ENCODE measurements at places on chromosomes 3 and 15.

DNA sequence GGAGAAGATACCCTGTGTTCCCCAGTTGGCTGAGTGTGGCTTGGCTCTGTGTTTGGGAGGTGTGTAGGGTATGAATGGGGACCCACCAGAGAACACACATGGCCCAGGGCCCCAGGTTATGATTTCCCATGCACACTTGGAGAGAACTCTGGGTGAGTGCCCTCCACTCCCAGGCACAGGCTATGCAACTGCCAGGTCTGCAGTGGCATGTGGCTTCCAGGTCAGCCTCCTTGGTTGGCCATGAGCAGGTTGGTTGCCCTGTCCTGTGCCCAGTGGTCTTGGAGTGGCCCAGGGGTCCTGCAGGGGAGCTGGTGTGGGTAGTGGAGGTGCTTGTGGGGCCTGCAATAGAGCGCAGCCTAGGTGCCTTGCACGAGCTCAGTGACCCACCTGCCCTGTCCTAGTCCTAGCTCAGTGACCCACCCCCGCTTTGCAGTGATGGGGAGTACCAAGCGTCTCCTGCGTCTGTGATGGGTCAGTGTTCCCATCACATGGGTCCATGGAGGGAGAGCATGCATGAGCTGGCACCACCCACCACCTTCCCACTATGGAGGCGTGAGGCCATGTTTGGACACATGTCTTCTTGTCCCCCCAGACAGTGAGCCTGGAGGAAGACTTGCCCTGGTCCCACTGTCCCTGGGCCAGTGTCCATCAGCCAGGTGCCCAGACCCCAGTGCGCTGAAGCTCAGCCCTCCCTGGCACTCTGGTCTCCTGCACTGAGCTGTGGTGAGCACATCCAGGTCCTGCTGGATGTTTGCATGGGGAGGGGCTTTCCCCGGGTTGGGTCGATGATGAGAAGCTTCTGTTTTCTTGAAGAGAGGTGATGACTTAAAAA lies 217.3 kb downstream of the SNRPN start:
- no peak for DNase-seq

- no peak for DNase-seq
These were observed 19.2 kb downstream of the FOXP1 start for GRCh38 chr3:71564361-71564760.

- DNase-seq = no peak
These were observed 800.7 kb downstream of the NAALADL2 start for GRCh38 chr3:175659670-175660350.

GRCh38 chr15:82846621-82847020 lies 37.2 kb downstream of the WHAMM start:
- no peak for DNase-seq

DNA sequence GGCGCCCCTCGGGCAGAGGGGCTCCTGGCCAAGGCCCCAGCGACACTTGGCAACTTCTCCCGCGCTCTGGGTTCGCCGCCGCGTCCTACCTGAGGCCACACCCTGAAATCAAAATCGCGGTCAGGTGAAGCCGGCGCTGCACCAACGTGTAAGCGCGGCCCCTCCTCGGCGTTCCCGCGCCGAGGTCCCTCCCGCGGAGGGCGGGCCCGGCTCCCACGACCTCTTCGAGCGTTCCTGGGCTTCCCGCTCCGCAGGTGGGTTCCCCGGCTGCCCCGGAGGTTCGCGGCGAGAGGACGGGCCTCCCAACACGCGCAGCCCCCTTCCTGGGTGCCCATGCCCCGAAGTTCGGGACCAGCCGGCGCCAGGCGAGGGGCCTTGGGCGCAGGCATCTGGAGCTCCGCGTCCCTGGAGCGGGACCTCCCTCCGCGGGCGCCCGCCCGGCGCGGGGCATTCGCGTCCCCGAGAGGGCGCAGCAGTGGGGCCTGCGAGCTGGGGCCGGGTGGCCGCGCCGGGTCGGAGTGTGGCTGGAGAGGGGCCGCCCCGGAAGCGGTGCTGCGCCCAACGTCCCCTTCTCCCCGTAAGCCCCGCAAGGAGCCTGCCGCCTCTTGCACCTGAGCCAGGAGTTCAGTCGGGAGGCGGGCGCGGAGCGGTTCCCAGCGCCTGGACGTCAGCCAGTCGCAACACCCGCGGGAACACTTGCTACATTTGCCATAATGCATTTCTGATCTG lies 13.7 kb downstream of the PAK6 start:
- no peak for DNase-seq

DNA sequence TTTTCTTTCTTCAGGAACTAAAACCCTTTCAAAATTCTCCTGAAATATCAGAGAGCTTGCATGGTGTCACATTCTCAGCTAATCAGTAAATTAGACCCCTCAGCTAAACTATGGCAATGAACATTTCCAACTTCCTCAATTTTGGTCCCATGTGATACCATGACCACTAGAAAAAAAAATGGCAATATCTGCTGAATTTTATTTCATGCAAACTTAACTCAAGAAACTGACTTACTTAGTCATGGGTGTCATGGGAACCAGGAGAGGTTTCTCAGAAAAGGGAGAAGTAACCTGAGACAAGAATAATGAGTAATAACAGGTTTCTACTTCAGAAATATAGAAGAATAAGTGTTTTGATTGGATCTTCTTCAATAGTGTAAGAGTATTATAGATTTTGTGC lies 784.6 kb upstream of the ALCAM start:
- no peak for DNase-seq

DNA sequence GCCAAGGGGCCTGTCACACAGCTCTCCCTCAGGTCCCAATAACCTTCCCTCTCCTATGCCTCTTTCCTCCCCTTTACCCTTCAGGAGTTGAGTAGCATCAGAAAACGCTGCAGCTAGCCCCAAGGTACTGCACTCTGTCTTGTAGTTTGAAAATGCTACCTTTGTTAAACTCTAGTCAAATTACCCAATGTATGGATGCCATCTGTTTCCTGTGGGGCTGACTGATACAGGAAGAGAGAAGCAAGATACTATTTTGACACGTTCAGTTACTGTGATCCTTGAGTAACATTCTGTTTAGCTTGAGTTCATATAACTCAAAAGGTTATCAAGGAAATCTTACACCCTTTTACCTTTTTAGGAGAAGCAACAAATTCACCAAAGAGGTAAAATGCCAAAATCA lies 493.1 kb downstream of the FHIT start:
- DNase-seq = no peak

- DNase-seq = no peak
These were observed 292.0 kb upstream of the CCDC54 start for GRCh38 chr3:107085261-107085660.

DNA sequence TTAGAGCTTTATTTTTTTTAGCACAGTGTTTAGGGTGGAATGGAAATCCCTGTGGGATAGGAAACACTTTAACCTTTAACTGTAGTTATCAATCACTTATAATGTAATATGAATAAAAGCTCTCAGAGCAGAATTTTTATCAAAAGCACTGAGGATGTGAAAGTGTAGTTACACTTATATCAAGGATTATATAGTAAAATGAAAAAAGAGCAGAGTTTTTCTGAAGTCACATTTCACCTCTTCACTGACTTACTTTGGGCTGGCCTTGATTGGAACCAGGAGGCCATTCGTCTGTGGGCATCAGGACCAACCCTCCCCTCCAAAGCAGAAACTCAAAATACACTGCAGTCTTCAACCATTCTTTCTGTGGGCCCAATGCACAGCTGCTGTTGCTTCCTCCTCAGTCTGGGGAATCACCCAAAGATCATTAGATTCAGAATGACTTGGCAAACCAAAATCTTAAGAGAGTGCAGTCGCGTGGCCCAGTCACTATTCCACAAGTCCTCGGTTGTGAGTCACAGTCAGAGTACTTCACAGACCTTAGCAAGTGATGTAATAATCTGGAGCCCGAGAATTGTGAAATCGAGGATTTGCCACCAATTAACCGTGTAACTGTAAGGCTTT lies 132.6 kb upstream of the COL8A1 start:
- DNase-seq = no peak

DNA sequence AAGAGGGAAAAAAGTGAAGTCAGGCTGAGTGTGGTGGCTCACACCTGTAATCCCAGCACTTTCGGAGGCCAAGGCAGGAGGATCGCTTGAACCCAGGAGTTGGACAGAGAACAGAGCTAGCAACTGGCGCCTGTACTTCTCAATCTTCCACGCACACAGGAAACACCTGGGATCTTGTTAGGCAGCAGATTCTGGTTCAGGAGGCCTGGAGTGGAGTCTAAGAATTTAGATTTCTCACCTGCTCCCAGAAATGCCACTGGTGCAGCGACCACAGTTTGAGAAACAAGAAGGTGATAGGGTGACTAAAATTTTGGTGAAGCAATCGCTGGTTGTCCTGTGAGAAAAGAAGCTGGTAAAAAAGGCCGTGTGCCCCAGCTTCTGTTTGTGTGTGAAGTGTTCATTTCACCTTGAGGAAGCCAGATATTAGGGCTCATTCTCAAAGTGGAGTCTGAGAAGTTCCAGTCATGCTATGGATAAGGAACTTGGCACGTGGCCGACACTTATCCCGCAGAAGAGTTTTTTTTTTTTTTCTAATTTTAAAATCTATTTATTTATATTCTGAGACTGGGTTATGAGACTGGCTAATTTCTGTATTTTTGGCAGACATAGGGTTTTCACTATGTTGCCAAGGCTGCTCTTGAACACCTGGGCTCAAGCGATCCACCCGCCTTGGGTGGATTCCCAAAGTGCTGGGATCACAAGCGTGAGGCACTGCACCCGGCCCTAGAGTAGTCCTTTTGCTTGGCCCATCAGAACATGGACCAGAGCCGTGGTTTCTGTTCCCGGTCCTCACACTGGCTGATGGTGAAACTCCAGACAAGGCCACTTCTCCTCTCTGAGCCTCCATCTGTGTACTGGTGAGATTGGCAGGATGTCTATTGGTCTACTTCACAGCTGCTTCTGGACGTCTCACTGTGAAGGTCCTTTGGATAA lies 324.6 kb upstream of the PROK2 start:
- no peak for DNase-seq

DNA sequence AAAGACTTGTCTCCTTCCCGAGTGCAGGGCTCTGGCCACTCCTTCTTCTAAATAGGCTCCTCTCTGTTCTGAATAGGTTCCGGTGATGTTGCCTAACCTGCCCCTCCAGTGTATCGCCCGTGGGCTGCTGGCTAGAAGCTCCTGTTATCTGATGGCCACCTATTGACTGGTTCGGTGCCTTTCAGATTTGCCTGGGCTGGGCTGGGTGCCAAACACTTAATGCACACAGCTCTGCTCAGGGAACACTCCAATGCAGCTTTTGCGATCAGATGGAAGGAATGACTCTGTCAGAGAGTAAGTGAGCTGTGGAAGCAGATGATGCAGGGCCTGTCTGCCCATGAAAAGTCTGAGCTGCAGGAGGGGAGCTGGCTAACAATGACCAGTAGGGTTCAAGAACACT lies 112.9 kb downstream of the CORO2B start:
- no peak for DNase-seq
